Sciatic nerve (tissue), 2 donors: ENCODE measurements at places on chromosomes 3 and 15. TPM values are rescaled to one million over a fixed set of nuclear protein-coding genes. Genes with fewer than 3 reads are reported as not detected.

IMPG2 gene
- 0.22 TPM for total RNA-seq

CASR gene
- not detected for total RNA-seq

CAND2 gene
- 16.8 TPM for total RNA-seq

TPRA1 gene
- 31.3 TPM for total RNA-seq

SYNPR gene
- not detected for total RNA-seq

GHSR gene
- total RNA-seq, result not detected

GRK7 gene
- not detected for total RNA-seq

DNAH1 gene
- total RNA-seq, result 20.1 TPM

GATM gene
- total RNA-seq, result 288 TPM

RARB gene
- 15.2 TPM for total RNA-seq

GALNT15 gene
- 54.4 TPM for total RNA-seq

NMNAT3 gene
- total RNA-seq, result 8.6 TPM
